ENCODE measurements at places on chromosomes 2 and 18. TPM values are rescaled to one million over a fixed set of nuclear protein-coding genes. Genes with fewer than 3 reads are reported as not detected.
A peak's percentile ranks its signal among the peaks of the same experiment; 100 is the strongest.

- no peak for DNase-seq
- no peaks in the 10 kb centered on the region for H3K36me3 ChIP-seq
- H3K27ac ChIP-seq, result no peak overlapping the region
- H3K4me3 ChIP-seq, result no peak overlapping the region
- no peaks in the 10 kb centered on the region for H3K4me1 ChIP-seq
Measured at GRCh38 chr2:234257859-234258561, 207.5 kb downstream of the SPP2 start.

- peak within 1 kb of the TSS; percentile 96 for H3K27ac ChIP-seq
- no peaks in the 10 kb centered on the region for H3K27me3 ChIP-seq
- peak within 1 kb of the TSS; percentile 94 for H3K4me3 ChIP-seq
- peaks cover 26% of the 10 kb centered on the region for H3K36me3 ChIP-seq
- H3K4me1 ChIP-seq, result peaks cover 38% of the 10 kb centered on the region
Measured at GRCh38 chr2:229922449-229923386, at the start of gene FBXO36. TSS of gene FBXO36 (plus strand) at chr2:229922503. CDS start at chr2:229922514, 11 bp downstream.

DNA sequence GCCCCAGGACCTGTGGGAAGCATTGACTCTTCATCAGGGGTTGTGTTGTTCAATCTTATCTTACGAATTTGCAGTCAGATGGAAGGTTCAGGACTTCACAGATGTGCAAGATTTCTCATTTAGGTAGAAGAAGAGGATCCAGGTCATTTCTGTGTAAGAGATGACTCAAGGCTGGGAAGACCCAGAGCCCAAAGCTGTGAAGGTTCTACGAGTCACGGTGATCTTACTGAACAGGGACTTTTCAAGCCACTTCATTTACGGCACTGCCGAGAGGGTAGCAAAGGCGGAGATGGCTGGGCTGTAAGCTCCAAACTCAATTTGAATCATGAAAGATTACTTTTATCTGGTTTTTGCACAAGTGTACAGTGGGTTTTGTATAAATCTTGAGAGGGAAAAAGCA lies 228.0 kb upstream of the MEX3C start:
- no peak for DNase-seq
- H3K4me3 ChIP-seq, result no peak overlapping the region
- H3K36me3 ChIP-seq, result no peaks in the 10 kb centered on the region
- peaks cover 12% of the 10 kb centered on the region for H3K27me3 ChIP-seq

DNA sequence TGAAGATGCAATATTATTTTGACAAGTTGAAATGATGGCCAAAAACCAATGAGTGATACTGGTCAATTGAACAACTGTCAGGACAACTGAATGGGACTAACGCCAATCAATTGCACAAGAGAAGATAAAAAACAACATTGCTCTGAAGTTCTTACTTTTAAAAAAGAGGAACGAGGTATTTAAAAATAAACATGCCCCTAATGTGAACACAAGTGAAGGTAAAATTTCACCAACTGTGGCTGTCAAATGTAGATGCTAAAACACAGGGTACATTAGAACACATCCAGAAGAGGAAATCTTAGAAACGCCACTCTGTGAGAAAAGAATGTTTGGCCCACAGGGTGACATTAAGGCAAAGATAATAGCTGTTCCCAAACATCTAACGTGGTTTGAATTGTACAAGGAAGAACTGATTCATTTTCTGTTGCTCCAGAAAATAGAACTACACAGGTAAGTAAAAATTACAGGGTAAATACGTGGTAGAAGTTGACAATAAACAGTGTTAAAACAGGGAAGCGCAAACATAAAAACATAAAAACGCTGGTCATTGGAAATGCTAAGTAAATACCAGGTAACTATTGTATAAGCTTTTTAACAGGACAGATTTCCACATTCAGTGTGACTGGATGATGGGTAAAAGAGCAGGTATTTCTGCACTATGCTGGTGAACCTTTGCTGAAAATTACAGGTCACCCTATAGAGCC lies 20.3 kb downstream of the LONRF2 start:
- DNase-seq, result no peak
- peaks cover 14% of the 10 kb centered on the region for H3K27me3 ChIP-seq
- no peaks in the 10 kb centered on the region for H3K36me3 ChIP-seq
- no peak overlapping the region for H3K27ac ChIP-seq
- H3K4me3 ChIP-seq, result no peak overlapping the region

DNA sequence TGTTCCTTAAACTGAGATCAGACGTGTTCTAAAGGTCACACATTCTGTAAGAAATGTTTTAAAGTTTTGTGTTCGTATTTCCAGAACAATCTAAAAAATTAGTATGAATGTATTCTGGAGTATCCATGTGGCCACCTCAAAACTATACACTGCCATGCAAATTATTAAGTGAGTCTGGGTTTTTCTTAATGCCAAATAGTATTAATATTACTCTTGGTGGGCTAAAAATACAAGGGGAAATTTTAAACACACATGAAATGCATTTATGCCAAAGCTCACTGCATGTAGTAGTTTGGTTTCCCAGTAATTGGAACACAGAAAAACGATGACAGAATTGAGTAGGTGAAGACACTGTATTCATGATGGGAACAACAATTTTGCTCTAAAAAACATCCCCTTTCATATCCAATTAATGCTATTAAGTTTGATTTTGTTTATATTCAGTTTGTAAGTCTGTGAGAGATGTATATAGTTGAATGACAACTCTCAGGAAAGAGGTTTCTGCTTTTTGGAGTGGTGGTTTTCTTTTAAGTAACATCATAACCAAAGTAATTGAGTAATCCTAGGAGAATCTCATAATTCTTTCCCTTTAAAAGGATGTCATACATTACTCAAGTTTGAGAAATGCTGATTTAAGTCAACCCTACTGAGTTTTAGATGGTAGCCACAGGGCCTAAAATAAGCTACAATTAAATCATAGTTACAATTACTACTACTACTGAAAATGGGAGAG lies 75.7 kb upstream of the CDCA7 start:
- no peaks in the 10 kb centered on the region for H3K36me3 ChIP-seq
- no peaks in the 10 kb centered on the region for H3K27me3 ChIP-seq
- no peak overlapping the region for H3K4me3 ChIP-seq
- DNase-seq, result no peak
- no peak overlapping the region for H3K27ac ChIP-seq

DNA sequence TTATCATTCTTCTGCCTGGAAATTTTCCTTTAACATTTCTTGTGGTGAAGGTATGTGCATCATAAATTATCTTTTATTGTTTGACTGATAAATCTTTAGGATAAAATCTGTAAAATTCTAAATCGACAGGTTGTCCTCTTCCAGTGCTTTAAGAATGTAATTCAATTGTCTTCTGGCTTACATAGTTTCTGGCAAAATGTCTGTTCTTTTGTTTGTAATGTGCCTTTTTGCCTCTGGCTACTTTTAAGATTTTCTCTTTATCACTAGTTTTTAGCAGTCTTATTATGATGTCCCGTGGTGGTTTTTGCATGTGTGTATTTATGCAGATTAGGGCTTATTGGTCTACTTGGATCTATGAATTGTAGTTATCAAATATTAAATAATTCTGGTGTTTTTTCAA lies 203.6 kb upstream of the COPS8 start:
- no peaks in the 10 kb centered on the region for H3K36me3 ChIP-seq
- no peak overlapping the region for H3K4me3 ChIP-seq
- H3K27me3 ChIP-seq, result peaks cover 7% of the 10 kb centered on the region
- H3K27ac ChIP-seq, result no peak overlapping the region
- no peaks in the 10 kb centered on the region for H3K4me1 ChIP-seq
- DNase-seq, result no peak

- H3K36me3 ChIP-seq, result peaks cover 32% of the 10 kb centered on the region
- no peaks in the 10 kb centered on the region for H3K27me3 ChIP-seq
- DNase-seq, result no peak
- no peak overlapping the region for H3K27ac ChIP-seq
Measured at GRCh38 chr2:120026890-120027289, 14.0 kb downstream of the EPB41L5 start.

- H3K27me3 ChIP-seq, result peaks cover under 1% of the 10 kb centered on the region
- no peaks in the 10 kb centered on the region for H3K4me1 ChIP-seq
- H3K4me3 ChIP-seq, result no peak overlapping the region
- no peak overlapping the region for H3K27ac ChIP-seq
- no peak for DNase-seq
- H3K36me3 ChIP-seq, result no peaks in the 10 kb centered on the region
Measured at GRCh38 chr2:126803434-126803775, 95.3 kb upstream of the TEX51 start.

- no peak overlapping the region for H3K4me3 ChIP-seq
- H3K27me3 ChIP-seq, result peaks cover 7% of the 10 kb centered on the region
- no peak for DNase-seq
- H3K36me3 ChIP-seq, result no peaks in the 10 kb centered on the region
Measured at GRCh38 chr2:172216477-172216876, 113.8 kb upstream of the DLX2 start.

- H3K27ac ChIP-seq, result no peak overlapping the region
- no peak overlapping the region for H3K4me3 ChIP-seq
- H3K27me3 ChIP-seq, result peaks cover 7% of the 10 kb centered on the region
- DNase-seq, result no peak
- no peaks in the 10 kb centered on the region for H3K4me1 ChIP-seq
Measured at GRCh38 chr2:234672498-234673150, 175.7 kb upstream of the ARL4C start.

DNA sequence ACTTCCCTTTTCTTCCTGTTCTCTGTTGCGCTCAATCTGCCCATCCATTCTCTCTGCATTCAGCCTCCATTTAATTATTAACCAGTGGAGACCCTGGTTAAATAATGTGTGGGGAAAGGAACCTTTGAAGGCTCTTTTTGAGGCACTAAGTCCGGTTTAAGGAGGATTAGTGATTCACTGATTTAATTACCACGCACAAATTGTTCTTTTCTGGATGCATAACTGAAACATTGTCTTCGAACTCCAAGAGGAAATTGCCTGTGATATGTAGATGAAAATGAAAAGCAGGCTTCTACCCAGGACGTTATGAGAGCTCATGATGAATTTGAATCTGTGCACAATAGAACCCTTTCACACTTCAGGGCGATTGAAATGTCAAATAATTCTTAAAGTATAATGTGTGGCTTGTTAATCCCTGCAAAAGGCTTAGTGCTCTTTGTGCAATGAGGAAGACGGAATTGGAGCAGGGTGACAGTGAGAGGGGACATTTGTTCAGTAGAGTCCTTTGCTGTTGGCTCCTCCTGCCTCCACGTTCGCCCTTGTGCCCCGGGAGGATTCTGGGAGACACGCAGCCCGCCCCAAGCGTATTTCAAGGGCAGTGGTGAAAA lies 51.1 kb upstream of the ZNF236 start:
- H3K27me3 ChIP-seq, result peaks cover 12% of the 10 kb centered on the region
- no peak overlapping the region for H3K27ac ChIP-seq
- no peak overlapping the region for H3K4me3 ChIP-seq
- DNase-seq, result no peak

GRCh38 chr2:86412007-86412406 lies 29.2 kb upstream of the KDM3A start:
- no peak overlapping the region for H3K27ac ChIP-seq
- no peak overlapping the region for H3K4me3 ChIP-seq
- H3K27me3 ChIP-seq, result peaks cover 7% of the 10 kb centered on the region
- DNase-seq, result no peak

DNA sequence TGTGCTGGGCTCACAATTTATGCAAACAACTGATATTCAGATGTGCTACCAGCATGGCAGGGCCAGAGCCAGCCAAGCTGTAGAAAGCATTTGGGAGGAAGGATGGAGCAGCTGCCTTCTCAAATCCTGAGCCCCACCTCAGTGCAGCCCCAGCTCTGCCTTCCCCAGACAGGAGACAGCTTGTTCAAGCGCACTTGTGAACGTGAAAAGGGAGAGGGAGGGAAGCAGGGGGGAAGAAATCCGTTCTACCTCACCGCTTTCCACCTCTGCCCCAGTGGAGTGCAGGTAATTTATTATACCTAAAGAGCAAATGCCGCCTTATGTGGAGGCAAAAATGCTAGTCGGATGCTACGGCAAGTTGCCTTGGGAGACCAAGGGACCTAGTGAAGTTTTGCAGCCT lies 66.0 kb upstream of the SLC14A2 start:
- H3K27ac ChIP-seq, result no peak overlapping the region
- H3K36me3 ChIP-seq, result no peaks in the 10 kb centered on the region
- DNase-seq, result no peak

DNA sequence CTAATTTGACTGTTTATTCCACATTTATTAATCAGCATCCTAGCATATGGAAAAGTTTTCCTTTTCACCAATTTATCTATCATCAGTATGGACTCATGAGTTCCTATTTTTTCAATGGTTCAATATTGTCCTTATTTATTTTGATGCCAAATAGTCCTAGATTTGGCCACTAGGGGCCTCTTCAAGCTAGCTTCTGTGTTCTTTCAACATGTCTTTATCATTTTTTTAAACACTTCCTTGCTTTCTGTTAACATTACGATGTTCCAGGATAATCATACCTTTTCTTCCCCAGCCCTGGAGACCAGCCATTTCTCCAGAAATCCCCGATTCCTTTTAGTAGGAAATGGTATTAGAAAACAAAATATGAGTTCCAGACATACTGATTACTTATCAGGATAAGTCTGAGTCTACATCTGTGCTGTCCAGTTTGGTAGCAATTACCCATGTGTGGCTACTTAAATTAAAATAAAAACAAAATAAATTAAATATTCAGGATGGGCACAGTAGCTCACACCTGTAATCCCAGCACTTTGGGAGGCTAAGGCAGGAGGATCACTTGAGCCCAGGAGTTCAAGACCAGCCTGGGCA lies 70.6 kb downstream of the RPE start:
- no peaks in the 10 kb centered on the region for H3K36me3 ChIP-seq
- no peak overlapping the region for H3K4me3 ChIP-seq
- no peak for DNase-seq
- H3K27ac ChIP-seq, result no peak overlapping the region
- H3K4me1 ChIP-seq, result no peaks in the 10 kb centered on the region

DNA sequence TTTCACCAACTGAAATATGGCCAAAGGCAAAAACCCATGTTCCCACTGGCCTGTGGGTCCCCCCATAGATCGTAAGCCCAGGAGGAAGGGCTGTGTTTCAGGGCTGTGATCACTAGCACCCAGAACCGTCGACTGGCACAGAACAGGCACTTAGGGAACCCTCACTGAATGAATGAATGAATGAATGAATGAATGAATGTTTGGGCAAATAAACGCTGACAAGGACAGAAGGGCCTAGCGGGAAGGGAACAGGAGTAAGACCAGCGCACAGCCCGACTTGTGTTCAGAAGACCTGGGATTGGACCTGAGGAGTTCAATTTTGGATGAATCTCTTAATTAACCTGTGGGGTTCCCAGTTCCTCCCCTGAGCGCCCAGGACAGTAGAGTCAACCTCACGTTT lies 76.2 kb downstream of the TPO start:
- H3K27ac ChIP-seq, result no peak overlapping the region
- no peaks in the 10 kb centered on the region for H3K4me1 ChIP-seq
- DNase-seq, result no peak
- no peaks in the 10 kb centered on the region for H3K36me3 ChIP-seq
- H3K27me3 ChIP-seq, result no peaks in the 10 kb centered on the region

The CPO gene
- total RNA-seq, result not detected

The GALNT13 gene
- not detected for total RNA-seq

The LRRC30 gene
- not detected for total RNA-seq

The ROCK1 gene
- total RNA-seq, result 68.2 TPM

The CCDC141 gene
- 38.8 TPM for total RNA-seq

The EDAR gene
- not detected for total RNA-seq

The UGT1A3 gene
- total RNA-seq, result not detected

The IL36G gene
- not detected for total RNA-seq

The LOXHD1 gene
- not detected for total RNA-seq

The TUBA4A gene
- 192 TPM for total RNA-seq

Measured in activated B cell treated with CpG ODN at 0.5 μM for 24 hours (primary cell).